Purkinje cell (primary cell): ENCODE measurements at places on chromosomes 2 and 18. TPM values are rescaled to one million over a fixed set of nuclear protein-coding genes. Genes with fewer than 3 reads are reported as not detected.

FZD7 gene
- 3.3 and 6.0 TPM in 2 replicates for polyA plus RNA-seq

NAT8 gene
- polyA plus RNA-seq: 2.2 TPM in 1 of 2 replicates, not detected in the other

DYNAP gene
- not detected in 2 replicates for polyA plus RNA-seq

CROCC2 gene
- not detected in 2 replicates for polyA plus RNA-seq

ITPRIPL1 gene
- 0.22 TPM in 1 of 2 replicates, not detected in the other for polyA plus RNA-seq

OTOS gene
- polyA plus RNA-seq: not detected in 2 replicates
